ENCODE measurements at places on chromosomes 16 and 17.

GRCh38 chr17:5011928-5012327 lies 14.2 kb downstream of the KIF1C start:
- no peak for DNase-seq

GRCh38 chr17:75514299-75514918 lies 928 bp downstream of the CASKIN2 start:
- DNase-seq: no peak

- DNase-seq: no peak
Observed at GRCh38 chr17:49018748-49019147, 21.6 kb downstream of the IGF2BP1 start.

- DNase-seq: no peak
Observed at GRCh38 chr16:29009050-29009837, 24.4 kb downstream of the LAT start.

DNA sequence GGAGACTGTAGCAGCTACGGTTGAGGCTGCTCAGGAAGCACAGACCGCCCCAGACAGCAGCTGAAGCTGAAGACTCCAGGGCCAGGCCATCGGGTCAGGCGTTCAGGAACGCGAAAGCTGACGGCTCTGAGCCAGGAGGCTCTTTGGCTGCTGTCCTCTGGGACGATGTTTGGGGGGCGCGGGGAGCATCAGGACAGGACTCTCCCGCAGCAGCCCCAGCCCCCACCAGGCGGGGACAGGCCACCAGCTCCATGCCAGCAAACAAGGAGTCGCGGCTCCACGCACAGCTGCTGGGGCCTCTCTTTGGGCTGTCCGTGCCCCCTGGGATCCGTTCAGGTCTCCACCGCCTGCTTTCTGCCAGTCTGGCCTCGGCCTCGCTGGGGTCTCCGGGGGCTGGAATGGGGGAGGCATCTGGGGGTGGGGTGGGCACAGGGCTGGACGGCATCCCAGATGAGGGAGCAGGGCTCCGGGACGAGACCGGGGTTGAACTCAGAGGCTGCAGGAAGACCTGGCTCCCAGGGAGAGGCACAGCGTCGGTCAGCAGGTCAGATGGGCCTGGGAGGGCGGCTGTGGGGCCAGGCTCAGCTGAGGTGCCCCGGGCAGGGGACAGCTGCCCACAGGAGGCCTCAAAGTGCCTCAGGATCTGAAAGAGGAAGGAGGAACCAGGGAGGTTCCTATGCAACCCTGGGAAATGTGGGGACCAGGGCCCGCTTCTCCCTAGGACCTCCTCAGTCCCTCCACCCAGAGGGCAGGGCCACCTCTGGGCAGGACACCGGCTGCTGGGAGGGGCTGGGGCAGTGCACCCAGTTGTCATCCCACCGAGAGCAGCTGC lies 6.3 kb upstream of the CEP131 start:
- no peak for DNase-seq

GRCh38 chr16:81668243-81669097 lies 110.6 kb upstream of the PLCG2 start:
- no peak for DNase-seq

- DNase-seq: peak; percentile 5
Observed at GRCh38 chr17:32609085-32609484, 122.3 kb downstream of the CDK5R1 start.

DNA sequence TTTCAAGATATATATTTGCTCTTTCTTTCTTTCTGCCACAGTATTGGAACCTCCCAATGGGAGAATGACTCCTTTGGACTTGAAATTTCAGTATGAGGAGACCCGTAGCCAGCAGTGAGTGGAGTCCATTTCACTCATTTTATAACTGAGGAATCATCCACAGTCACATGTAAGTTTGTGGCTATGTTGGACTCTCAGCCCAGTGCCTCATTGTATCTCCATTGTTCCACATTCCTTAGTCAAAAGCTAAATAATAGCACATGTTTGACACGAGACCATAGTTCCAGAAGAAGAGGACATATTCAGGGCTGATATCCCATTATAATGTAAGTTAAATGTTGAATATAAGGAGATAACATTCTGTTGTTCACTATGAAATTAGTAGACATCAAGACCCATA lies 12.7 kb upstream of the SPAG9 start:
- no peak for DNase-seq

DNA sequence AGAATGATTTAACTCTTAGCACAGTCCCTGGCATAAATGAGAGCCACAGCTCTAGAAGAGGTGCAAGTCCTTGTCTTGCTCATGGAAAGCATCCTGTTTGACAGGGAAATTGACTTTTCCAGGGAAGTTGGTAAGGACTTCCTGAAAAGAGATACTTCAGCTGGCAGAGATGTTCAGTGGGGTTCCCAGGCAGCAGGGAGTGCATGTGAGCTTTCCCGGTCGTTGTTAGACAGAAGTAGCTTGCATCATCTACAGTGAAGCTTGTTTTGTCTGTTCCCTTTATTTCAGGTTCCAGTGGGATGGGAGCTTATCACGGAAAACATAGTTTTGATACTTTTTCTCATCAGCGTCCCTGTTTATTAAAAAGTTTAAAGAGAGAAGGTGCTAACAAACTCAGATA lies 22.9 kb downstream of the ALDH3A2 start:
- DNase-seq: no peak

Measured in DMS79 (cell line).